ENCODE measurements at places on chromosomes 6 and 20. TPM values are rescaled to one million over a fixed set of nuclear protein-coding genes. Genes with fewer than 3 reads are reported as not detected.

GRCh38 chr20:8527998-8528723 is 396.1 kb downstream of the PLCB1 start:
- no peak overlapping the region for H3K27ac ChIP-seq
- H3K4me1 ChIP-seq = no peaks in the 10 kb centered on the region
- H3K36me3 ChIP-seq = no peaks in the 10 kb centered on the region
- no peak overlapping the region for H3K4me3 ChIP-seq
- H3K27me3 ChIP-seq = no peaks in the 10 kb centered on the region

GRCh38 chr6:139376604-139377218 is 2.3 kb upstream of the CITED2 start:
- H3K27me3 ChIP-seq = no peaks in the 10 kb centered on the region
- H3K4me1 ChIP-seq = peaks cover 20% of the 10 kb centered on the region
- H3K36me3 ChIP-seq = peaks cover 23% of the 10 kb centered on the region
- no peak overlapping the region for H3K27ac ChIP-seq
- no peak for DNase-seq

GRCh38 chr20:11682285-11682684 is 235.4 kb upstream of the BTBD3 start:
- H3K4me3 ChIP-seq = no peak overlapping the region
- DNase-seq = no peak
- no peak overlapping the region for H3K27ac ChIP-seq

MROH8 gene
- total RNA-seq = 4.5 TPM

DEF6 gene
- 74.1 TPM for total RNA-seq

ECT2L gene
- not detected for total RNA-seq

All from activated CD4-positive, alpha-beta T cell treated with anti-CD3 and anti-CD28 coated beads for 36 hours (primary cell).